AG20443 (cell line): ENCODE measurements at places on chromosomes 5 and 9.

DNA sequence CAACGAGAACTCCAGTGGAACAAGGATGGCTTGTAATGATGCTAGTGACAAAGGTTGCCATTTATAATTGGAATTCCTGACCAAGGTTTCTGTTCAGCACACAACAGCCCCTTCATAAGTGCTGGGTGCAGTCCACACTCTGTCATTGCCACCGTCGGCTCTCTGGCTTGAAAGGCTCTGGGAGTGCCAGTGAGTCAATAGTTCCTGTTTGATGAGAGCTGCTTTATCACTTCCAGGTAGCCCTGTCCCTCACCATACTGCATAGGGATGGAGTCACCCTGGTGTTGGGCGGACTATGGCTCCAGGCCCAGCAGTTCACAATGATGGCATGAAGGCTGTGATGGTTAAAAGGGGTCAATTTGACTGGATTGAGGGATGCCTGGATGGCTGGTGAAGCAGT lies 34.6 kb upstream of the SEMA4D start:
- no peak for DNase-seq

DNA sequence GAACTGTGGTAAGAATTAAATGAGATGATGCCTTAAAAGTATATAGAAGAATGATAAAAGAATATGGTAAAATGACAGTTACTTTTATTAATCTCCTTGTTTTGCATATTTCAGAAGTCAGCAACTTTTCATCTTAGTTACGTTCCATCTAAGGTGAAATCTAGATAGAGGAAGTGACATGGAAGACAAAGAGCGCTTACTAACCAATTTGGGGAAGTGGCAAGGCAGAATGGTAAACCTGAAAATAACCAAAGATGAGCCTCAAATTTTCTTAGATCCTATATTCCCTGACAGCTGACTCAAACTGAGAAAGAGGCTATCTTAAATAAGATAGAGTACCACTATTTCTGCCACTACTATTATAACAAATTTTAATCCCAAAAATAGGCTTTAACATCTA lies 52.5 kb downstream of the FGF10 start:
- no peak for DNase-seq

GRCh38 chr5:123105864-123106263 lies 16.8 kb downstream of the PRDM6 start:
- no peak for DNase-seq

- DNase-seq: no peak
Measured at GRCh38 chr5:178330791-178331404, 98.3 kb upstream of the PHYKPL start.

DNA sequence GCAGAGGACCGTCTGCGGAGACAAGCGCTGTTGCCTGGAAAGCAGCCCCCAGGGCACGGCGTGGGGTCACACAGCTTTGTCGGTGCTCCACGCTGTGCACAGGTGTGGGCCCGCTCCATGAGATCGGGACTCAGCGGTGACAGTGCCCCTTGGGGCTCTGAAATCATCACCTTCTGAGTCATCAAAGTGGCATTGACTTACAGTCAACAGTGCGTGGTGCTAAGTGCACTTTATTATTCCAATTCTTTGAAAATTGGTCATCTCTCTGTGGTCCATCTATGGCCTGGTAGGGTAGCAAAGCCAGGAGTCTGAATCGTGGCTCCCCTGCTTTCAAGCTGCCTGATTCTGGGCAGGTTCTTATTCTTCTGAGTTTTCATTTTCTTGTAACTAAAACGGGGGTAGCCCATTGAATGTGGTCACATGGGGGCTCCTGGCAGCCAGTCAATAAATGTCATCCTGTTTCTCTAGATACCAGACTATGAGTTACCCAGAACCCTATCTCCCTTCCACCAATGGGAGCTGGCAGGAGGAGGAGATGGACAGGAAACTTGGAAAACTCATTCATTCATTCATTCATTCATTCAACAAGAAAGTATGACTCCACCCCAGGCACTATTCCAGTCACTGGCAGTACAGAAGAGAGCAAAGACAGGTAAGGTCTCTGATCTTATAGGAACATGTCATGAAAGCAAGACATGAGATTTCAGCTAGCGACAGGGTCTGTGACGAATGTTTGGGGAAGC lies 20.3 kb upstream of the UNC5A start:
- no peak for DNase-seq

GRCh38 chr9:93091453-93092081 lies 4.5 kb upstream of the CARD19 start:
- no peak for DNase-seq

GRCh38 chr5:23352446-23352845 lies 155.0 kb upstream of the PRDM9 start:
- no peak for DNase-seq

DNA sequence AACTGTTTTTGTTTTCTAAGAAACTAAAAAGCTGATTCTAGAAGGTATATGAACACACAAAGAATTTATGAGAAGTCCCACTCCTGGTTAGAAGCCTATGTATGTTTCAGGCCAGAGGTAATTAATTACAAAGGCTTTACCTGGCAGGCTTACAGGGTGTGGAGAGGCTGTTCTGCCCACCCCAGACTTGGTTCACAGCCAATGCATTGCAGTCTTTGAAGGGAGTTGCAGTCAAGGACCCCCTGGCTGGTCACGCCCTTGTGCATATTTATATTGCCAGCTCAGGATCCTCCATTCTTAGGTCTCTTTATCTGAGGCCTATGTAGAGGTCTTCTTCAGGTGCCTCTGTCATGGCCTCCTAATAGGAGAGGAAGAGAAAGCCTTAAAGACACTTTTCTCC lies 13.6 kb upstream of the PRSS3 start:
- DNase-seq: no peak

GRCh38 chr5:109898269-109899162 lies 208.8 kb downstream of the MAN2A1 start:
- no peak for DNase-seq

DNA sequence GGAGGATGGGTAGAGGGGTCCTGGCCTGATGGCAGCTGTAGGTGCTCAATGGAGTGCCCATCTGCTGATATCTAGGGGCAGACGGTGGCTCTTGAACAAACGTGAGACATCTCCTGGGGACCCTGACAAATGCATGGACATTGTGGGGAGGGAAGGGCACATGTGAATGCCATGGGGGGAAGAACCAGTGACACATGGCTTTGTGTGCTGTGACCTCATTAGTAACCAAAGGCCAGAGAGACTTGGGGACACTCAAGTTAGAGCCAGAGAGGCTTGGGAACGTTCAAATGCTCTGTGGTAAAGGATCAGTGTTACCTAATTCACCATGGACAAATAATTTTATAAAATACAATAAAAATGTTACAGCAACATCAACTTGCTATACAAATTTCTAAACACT lies 151.8 kb downstream of the ESM1 start:
- no peak for DNase-seq

DNA sequence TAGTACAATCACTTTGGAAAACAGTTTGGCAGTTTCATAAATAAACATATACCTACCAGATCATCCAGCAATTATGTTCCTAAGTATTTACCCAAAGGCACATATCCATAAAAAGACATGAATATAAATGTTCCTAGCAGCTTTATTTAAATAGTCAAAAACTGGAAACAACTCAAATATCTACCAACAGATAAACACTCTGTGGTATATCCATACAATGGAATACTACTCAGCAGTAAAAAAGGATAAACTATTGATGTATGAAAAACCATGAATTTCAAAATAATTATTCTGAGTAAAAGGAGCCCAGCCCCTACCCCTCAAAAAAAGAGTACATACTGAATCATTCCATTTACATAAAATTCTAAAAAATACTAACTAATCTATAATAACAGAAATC lies 232.7 kb upstream of the SLC30A5 start:
- no peak for DNase-seq

DNA sequence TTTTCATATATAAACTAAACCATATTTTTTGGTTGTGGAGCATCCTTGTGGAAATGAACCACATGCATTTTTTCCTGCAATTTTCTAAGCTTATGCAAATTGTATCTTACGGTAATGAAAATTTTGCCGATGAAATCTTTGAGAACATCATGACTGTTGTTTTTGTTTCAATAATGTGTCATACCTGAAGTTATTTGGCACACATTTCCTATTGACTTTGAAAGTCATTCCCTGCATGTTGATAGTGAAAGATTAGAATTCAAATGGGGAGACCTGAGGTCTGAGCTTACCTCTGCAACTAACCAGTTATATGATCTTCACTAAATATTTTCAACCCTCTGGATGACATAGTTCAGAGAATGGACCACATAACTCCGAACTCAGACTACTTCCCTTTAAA lies 88.5 kb downstream of the PRR16 start:
- no peak for DNase-seq

DNA sequence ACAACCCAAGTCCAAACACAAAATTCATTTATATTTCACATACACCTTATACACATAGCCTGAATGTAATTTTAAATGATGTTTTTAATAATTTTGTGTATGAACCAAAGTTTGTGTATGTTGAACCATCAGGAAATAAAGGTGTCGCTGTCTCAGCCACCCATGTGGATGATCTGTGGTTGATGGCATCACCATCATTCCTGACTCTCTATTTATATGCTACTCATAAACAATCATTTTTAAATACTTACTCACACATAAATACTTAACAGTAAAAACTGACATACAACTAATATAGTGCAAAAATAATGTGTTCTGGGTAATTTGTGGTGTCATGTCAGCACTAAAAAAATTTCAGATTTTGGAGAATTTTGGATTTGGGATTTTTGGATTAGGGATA lies 38.4 kb downstream of the SMC5 start:
- no peak for DNase-seq

DNA sequence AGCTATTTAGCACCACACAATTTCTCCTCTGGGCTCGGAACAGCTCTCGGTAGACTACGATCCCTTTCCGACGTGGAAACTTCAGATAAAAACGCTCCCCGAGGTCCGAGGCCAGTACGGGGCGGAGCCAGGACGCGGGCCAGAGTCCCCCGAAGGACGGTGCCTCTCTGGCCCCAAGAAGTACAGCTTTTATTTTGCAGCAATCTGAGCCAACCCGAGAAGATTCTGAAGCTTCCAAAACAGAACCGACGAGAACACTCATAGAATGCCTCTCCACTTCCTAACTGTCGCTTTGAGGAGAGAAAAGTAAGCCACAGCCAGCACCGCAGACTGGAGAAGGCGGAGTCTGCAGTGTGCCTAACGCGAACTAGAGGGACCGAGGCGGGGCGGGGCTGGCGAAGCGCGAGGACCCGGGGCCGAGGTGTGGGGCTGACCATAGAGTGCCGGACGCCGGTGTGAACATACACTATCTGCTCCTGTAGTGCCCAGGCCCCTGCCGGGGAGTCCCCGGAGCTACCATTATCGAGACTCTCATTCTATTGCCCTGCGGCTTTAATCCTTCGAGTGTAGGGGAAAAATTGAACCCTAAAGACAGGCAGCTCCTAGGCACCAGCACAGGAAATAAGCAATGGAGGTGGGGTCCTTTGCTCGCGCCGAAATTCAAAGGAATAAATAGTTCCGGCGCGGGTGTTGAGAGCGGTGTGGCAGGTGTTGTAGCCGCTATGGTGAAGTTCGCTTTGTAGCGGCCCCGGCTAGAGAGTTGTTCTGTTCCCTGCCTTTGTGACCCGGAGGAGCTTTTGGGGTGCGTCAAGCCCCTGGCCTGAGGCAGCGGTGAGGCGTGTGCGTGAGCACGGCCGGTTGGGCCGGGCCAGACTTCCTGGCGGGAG lies at the start of gene SMC2:
TSS of gene SMC2 (plus strand) at position 663 of the 887 bp plus-strand sequence. CDS start 1,076 bp downstream, outside the sequence.
- peak; percentile 97 for DNase-seq

- DNase-seq: no peak
Measured at GRCh38 chr5:115393239-115393638, 96.8 kb upstream of the CCDC112 start.
